Activated T-cell treated with anti-CD3 and anti-CD28 coated beads, Interleukin-2, amount 50 U/mL, for 4 hours (primary cell): ENCODE measurements at places on chromosomes 11 and 22. TPM values are rescaled to one million over a fixed set of nuclear protein-coding genes. Genes with fewer than 3 reads are reported as not detected.

OR52M1 gene
- not detected for total RNA-seq

DNA sequence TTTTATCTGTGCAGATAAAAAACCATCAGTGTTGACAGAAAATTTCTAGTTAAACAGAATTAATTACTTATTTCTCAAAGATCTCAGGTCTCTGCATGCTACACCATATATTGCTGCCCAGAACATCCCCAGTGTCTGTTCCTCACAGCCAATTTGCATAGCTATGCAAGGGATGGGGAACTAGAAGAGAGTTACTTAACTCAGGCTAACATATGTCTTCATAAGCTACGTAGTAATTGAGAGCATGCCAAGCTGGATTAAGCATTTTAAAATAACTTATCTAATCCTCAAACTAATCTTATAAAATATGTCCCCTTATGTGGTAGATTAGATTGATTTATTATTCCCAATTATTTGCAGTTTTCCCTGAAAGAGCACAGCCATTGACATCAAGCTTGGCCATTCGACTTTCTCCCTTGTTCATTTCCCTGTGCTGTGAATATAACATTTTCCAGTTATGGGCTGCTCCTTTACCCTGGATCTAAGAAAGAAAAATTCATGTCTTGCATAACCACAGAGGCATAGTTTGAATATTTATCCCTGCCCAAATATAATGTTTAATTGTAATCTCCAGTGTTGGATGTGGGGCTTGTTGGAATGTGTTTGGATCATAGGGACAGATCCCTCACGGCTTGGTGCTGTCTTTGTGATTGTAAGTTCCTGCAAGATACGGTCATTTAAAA lies 69.1 kb downstream of the C11orf87 start:
- DNase-seq: no peak

DNA sequence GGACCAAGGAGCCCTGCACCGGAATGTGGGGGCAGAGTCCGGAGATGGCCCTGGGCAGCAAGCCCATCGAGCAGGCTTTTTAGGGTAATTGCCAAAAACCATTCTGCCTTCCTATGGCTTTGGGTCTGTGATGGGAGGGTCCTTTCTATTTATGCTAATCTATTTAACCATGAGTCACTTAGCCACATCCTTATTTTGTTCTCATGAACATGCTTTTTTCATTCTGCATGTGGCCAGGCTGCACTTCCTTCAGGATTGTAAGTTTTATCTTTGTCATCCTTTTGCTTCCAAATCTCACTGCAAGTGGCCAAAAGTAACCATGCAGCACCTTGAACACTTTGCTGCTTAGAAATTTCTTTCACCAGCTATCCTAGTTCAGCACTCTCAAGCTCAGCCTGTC lies 88.3 kb downstream of the EFCAB6 start:
- no peak for DNase-seq

DNA sequence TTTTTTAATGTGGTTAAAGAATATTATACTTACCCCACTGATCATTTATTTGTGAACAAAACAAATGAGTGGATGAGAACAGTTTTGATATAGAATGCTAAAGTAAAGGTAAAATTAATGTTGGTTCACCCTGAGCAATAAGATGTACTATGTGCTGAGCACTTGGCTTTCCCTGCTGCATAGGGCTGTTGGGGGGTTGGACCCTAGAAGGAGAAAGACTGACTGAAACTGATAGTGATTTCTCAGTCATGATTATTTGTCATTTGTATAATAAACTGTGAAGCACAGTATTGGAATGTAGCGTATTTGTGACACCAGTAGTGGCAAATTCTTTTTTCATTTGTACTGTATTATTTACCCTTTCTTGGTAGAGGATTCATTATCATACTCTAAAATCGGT lies 63.3 kb downstream of the PRMT3 start:
- DNase-seq: no peak

SEPTIN3 gene
- total RNA-seq: 0.84 TPM

KCNQ1OT1 gene
- 0.18 TPM for total RNA-seq

FAM180B gene
- 0.13 TPM for total RNA-seq

LIF gene
- total RNA-seq: 307 TPM

- no peak for DNase-seq
Measured at GRCh38 chr11:46240861-46241260, 36.6 kb upstream of the CREB3L1 start.

TRIM3 gene
- 4.3 TPM for total RNA-seq

MMP8 gene
- not detected for total RNA-seq

FADS1 gene
- 3.5 TPM for total RNA-seq

DNA sequence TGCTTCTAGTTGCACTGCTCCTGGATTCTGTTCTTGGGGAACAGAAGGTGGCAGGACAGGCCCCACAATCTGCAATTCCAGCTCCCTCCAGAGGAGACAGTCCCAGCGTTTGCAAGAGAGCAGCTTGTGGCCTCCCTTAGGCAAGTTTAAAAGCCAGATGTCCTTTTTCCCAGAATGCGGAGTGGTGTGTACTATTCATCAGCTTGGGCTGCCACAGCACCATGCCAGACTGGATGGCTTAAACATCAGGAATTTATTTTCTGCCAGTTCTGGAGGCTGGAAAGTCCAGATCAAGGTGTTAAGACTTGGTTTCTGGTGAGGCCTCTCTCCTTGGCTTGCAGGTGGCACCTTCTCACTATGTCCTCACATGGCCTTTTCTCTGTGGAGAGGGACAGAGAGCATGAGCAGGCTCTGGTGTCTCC lies 11.7 kb downstream of the MIAT start:
- DNase-seq: no peak

TXNRD2 gene
- 21.6 TPM for total RNA-seq

GRCh38 chr11:84289381-84289906 lies 1003.3 kb upstream of the CCDC90B start:
- no peak for DNase-seq

SCO2 gene
- total RNA-seq: 14.2 TPM

GRCh38 chr11:114478001-114478410 lies 38.7 kb downstream of the REXO2 start:
- no peak for DNase-seq

DNA sequence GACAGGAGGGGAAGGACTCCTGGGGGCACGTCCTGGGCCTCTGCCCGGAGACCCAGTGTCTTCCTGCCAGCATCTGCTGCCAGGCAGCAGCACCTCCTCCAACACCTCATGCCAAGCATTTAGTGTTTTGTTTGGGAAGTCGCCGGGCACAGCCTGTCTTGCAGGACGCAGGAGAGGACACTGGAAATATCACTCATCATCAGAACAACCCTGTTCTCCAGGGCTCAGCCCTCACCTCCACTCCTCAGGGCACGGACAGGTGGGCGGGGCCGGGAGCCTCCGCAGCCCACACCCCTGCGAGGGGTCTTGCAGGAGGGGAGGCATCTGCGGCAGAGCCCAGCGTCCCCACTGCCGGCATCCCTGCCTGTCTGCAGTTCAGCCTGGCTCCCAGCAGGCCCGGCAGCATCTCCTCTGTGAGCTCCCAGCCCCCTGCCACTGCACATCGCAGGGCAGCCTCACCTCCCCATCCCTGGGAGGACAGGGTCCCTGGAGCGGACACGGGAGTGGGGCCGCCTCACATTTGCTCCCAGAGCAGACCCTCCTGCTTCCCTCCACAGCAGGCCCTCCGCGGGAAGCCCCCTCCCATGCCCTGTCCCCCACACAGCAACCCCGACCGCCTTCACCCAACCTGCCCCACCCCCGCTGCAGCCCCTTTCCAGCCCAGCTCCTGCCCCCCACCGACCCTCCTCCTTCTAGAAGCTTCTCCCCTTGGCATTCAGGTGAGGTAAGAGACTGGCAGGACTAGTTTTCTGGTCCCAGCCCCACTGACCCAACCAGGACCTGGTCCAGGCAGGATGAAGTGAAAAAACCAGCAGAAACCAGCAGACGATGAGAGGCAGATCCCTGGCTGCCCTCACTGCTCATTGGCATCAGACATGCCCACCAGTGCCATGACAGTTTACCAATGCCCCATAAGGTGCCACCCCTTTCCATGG lies 72.7 kb downstream of the BRD1 start:
- DNase-seq: no peak

DNA sequence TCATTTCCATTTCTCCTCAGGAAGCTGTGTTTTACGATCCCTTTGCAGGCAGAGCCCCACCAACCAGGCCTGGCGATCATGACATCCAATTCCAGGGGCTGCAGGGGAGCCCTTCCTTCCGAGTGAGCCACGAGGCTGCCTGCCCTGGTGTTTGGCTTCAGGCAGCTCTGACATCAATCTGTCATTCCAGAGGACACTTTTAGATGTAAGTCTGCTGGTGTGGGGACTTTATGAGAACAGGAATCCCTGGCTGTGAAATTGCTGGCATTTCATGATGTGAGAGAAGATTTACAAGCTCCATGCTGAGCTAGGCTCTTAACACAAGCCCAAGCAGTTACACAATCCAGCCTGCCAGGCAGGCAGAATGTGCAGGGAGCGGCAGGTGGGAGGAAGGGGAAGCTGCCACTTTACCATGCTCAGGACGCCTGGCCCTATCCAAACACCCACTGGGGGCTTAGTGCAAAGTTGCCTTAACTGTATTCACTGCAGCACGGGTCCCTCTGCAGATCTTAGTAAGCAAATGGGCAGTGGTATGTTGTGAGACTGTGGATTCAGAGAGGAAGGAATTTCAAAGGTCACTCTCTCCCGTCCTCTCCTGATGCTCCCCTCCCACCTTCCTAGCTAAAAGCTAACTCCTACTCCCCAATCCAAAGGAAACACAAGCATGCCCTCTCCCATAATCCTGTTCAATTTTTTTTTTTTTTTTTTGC lies 43.4 kb upstream of the MICAL2 start:
- DNase-seq: no peak

GAL gene
- 3.6 TPM for total RNA-seq

DNA sequence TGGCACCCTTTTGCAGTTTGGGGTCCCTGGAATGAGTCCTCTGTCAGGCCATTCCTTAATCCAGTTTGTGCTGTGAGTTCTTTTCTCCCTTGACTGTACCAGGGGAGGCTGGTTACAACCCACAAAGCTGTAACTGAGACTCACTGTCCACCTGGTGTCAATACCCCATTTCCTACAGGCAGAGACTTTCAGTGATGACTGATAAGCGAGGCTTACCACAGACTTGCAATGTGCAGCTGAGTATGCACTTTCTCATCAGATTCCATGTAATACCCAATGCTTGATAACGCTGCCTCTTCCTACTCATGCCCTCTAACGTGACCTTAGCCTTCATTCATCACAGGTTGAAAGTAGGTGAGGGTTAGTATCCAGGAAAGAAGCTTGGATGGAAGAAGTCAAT lies 120.1 kb downstream of the INSC start:
- no peak for DNase-seq

DNA sequence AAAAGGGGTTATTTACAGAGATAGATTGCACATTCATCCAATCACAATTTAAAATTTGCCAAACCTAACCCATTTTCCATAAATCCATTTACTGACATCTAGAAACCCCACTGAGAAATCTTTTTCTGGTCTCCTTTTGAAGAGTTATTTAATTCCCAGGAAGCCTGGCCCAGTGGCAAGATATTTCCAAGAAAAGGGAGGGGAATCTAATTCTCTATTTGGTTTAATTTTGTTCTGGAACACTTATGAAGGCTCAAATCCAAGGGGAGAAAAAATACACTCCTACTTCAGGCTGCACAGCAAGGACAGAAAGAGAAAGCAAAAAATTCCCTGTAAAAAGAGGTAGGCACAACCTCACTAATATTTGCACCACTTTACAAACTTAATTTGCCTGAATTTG lies 88.2 kb upstream of the LDLRAD3 start:
- no peak for DNase-seq

- no peak for DNase-seq
Measured at GRCh38 chr11:105000167-105000566, 22.8 kb downstream of the CASP5 start.

MISFA gene
- total RNA-seq: 0.96 TPM

- DNase-seq: no peak
Measured at GRCh38 chr11:12361682-12362081, 15.7 kb upstream of the PARVA start.

- no peak for DNase-seq
Measured at GRCh38 chr22:19853879-19854777, 546 bp downstream of the GNB1L start.

DNA sequence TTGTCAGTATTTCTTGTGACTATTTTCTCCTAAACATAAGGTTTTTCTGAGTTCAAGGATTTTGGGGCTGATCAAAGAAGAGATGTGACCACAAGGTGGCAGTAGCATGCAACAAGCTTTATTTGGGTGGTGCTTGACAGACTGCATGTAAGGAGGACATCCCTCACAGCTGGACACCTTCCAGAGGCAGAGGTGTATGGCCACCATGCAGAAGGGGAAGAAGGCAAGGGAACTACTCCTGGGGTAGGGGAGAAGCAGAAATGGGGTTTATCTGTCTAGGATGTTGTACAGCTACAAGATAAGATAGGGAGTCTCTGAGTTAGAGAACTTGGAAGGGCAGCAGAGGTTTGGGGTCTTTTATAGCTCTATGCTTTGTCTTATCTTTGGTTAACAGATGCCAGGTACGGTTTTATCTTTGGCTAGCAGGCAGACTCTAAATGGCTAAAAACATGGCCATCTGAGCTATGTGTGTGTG lies 5.1 kb upstream of the BIRC2 start:
- peak; percentile 65 for DNase-seq

- no peak for DNase-seq
Measured at GRCh38 chr22:17086296-17086695, 1.5 kb downstream of the IL17RA start.
